ENCODE measurements at places on chromosomes 13 and 19.

GRCh38 chr13:110944121-110944967 lies 29.5 kb upstream of the ANKRD10 start:
- no peak for DNase-seq

DNA sequence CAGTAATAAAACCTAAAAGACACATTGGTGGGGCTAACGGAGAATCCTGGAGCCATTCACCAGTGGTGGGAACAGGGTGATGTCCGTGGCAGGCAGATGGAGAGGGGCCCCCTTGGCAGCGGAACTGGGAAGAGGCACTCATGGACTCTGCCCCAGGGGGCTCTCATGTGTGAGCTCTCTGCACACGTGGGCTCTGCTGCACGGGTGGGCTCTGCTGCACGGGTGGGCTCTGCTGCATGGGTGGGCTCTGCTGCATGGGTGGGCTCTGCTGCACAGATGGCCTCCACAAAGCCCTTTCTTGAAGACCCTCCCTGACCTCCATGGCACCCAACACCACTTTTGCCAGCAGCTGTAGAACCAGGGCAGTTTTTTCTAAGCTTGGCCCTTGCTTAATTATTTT lies 52.3 kb downstream of the PARP4 start:
- DNase-seq: no peak

DNA sequence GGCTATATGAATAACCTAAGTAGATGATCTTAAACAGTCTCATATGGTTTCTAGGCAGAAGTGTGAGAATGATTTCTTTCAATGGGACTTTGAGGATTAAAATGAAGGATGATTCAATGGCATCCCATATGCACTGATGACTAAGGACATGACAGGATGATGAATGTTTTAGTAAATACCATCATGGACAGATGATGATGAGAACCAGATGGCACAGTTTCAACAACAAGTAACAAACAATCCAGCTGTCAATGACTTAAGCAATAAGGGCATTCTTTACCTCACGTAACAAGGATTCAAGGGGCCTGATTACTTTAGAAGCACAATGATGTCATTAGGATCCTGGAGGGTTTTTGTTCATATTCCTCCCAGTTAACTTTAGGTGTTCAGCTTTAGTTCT lies 2678.4 kb downstream of the PCDH9 start:
- DNase-seq: no peak

DNA sequence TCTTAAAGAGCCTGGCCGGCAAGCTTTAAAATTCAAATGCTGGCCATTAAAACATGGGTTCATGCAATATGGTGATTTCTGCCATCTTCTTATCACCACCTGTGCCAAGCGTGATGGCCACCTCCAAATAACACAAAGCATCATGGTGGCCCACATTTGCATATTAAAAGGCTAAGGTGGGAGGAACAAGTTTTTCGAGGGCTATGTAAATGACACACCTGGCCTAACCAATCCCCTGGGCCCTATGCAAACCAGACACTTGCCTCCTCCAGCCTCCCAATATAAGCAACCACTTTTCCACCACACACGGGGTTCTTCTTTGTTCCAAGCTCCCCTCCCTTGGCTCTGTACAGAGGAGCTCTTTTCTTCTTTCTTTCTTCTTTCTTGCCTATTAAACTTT lies 14.4 kb downstream of the LILRB4 start:
- DNase-seq: no peak

Measured in CD4-positive, alpha-beta T cell treated with Interleukin-15 for 4 hours (primary cell).